ENCODE measurements at places on chromosomes 7 and 10.

GRCh38 chr7:570801-571070 lies 51.1 kb upstream of the PDGFA start:
- no peak for DNase-seq

GRCh38 chr10:110563132-110563531 lies 4.4 kb upstream of the SMC3 start:
- no peak for DNase-seq

DNA sequence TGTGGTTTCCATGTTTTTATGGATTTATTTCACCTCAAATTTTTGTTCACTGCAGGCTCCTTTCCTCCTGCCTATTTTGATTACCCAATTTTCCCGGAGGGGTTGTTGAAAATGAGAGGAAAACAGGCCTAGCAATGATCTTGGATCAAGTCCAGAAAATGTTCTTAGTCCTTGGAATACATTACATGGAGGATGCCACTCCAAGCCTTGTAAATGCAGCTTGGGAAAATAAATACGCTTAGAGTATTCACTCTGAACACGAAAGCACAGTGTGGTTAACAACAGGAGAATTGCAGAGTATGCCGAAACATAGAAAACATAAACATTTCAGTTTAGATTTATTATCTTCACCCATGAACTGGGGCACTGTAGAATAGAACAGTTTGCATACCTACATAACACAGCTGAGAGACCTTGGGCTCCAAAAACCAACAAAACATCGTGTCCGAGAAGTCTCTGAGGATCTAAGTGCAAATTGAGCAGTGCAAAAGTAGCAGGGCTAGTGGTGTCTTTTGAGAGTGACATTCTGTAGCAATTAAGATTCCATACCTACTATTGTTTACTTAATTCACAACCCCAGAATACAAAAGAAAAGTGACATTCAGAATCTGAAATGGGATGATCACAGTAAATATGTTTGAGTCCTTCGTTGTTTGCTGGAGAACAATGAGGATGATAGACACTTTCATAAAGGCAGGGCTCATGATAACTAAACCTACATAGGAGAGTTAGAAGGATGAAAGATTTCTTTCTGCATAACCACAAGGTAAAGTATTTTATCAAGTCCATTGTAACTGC lies 7.6 kb upstream of the CD36 start:
- DNase-seq = peak; percentile 65

- DNase-seq = no peak
These were observed 40.5 kb downstream of the NRBF2 start for GRCh38 chr10:63173468-63174232.

GRCh38 chr7:96205665-96206064 lies 116.2 kb downstream of the SLC25A13 start:
- no peak for DNase-seq

DNA sequence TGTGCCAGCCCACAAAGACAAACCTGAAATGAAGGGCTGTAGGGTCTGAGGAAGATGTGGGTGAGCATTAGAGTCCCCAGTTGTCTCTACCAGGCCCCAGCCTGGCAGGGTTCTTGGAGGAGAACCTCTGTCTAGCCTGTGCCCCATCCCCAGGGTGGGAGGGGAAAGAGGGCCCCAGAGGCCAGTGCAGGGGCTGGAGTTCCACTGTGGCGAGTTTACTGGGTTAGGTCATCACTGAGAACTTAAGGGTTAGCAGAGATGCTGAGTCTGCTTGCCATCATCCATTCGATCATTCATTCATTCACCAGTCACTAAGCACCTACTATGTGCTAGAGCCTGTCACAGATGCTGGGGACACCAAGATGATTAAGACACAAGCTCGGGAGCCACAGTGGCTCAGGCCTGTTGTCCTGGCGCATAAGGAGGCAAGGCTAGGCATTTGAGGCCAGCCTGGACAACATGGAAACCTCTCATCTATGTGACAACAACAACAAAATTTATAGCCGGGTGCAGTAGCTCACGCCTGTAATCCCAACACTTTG lies 2.6 kb downstream of the ANKRD2 start:
- DNase-seq = no peak

- DNase-seq = no peak
These were observed 101.2 kb upstream of the PALS2 start for GRCh38 chr7:24472093-24472492.

DNA sequence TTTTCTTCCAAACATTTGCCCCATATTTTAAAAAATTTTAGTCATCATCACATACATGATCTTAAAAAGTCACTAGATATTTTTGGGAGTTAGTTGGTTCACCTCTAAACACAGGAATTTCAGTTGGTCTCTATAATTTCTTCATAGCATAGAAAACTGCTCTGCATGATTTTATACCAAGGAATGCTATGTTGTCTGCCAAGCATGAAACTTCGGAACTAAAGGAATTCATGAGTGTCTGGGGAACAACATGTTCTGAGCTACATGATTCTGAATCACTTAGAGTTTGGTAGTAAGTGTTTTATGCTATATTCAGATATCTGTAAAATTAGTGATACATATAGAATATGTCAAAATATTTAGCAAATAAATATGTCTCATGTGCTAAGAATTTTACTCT lies 957.8 kb downstream of the GATA3 start:
- DNase-seq = peak; percentile 5

DNA sequence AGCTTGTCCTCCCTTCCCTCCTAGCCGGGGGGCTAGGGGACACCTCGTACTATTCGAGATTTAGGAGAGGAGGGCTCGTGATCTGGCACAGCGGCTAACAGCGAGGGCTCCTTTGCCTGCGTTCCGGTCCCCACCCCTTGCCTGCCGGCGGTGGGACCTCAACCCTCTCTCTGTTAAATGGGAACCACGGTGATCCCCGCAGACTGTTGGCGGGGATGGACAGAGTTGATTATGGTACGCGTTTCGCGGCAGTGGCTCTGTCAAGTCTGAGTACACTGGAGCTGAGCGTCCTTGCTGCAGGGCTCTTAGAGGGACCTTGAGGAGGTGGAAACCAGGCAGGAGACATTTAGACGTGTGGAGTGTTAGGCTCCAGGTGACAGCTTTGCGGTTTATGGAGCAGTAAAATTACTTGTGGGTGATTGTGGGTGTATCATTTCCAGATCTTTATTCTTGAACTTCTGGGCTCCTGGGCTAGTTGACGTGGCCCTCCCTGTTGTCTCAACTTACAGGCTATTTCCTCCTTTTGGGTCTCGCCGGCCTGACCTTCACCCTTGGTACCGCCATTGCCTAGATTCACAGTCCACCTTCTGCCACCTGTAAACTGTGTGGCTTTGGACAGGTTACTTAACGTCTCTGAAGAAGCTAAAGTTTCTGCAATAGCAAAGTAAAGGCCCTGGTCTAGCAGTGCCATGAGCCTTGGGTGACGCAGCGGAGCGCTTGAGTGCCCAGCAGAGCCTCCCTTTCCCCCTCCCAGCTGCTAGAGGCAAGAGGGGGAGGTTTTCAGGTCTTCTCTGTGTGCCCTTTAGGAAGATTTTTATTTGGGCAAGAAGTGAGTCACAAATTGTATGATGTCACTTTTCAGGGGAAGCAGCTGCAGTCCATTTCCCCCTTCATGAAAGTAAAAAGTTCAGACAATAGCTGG lies 739 bp downstream of the CASP7 start:
- peak; percentile 33 for DNase-seq

DNA sequence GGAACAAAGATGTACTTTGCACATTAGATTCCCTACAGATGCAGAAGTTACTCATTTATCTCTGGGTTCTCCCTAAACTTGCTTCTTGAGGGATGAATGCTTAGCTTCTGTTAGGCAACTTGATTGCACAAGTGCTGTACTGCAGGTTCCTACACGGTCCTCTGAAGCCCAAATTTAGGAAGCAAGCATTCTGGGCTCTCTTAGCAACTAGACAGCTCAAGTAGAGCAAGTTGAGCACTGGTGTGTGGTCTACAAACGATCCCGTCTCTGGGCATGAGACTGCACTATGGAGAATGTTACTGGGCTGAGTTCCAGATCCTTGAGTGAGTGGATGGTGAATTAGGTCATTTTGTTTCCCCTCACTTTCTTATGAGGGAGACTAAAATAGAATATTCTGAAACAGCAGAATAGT lies 14.3 kb downstream of the SEMA3D start:
- DNase-seq = peak; percentile 95

- peak; percentile 25 for DNase-seq
These were observed 221.5 kb upstream of the GHITM start for GRCh38 chr10:83917537-83918506.

DNA sequence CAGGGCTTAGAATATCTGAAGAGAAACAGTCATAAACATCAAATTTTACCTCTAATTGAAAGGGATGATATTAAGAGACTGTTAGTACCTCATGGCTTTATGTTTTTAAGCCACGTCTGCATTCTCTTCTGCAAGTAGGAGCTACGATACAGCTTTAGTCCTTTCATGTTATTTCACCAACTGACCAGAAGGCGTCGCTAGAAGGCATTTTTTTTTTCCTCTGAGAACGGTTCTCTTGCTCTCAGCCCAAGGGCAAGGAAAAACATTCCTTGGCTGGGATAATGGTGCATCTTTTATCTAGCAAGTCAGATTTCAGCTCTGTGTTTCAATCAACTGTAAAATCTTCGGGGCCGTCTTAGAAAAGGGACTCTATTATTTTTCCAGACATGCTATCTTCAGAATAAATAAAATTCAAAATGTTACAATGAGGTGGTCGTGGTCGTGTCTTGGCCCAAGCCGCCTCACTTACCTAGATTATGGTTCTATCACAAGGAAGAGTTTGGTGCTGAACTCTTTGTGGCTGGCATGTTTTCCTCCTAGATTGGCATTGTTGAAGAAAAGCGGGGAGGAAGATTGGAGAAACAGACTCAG lies 41.6 kb upstream of the LYZL2 start:
- DNase-seq = peak; percentile 88

DNA sequence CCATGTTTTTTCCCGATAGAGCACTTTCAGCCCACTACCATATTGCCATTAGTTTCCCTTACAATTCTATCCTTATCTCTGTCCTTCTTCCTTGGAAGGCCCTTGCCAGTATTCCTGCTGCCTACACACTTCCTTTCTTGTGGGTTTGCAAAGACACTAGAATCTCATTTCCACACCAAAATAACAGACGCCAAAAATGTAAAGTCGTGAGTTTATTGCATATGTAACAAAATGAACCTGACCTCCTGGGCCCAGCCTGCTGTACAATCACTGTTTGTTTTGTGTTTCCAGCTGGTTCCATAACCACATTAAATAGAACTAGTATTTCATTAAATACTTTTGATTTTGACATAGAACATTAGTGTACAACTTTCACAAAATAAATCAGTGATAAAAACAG lies 116.7 kb downstream of the SMURF1 start:
- DNase-seq = no peak

- DNase-seq = no peak
These were observed 12.0 kb downstream of the VAX1 start for GRCh38 chr10:117126034-117126433.

- DNase-seq = no peak
These were observed 3.3 kb downstream of the PPIF start for GRCh38 chr10:79350407-79351154.

DNA sequence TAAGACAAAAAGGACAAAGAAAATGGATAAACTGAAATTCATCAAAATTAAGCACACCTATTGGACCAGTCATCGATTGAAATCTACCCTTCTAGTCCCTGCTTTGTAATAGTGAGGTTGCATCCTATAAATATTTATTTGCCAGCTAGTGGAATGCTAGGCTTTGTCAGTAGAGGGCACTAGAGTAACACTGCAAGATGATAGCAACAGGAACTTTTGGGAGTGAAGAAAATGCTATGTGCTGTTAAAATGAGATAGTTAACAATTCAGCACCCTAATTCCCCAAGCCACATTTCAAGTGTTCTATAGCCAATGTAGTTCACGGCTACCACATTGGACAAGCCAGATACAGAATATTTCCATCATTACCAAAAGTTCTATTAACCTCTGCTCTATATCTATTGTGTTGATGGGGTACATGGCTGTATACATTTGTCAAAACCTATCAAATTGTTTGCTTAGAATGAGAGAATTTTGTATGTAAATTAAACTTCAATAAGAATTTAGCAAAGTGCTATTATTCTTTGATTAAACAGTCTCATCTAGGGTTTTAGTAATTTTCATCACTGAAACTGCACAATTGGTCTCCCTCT lies 69.8 kb downstream of the LSMEM1 start:
- peak; percentile 66 for DNase-seq

DNA sequence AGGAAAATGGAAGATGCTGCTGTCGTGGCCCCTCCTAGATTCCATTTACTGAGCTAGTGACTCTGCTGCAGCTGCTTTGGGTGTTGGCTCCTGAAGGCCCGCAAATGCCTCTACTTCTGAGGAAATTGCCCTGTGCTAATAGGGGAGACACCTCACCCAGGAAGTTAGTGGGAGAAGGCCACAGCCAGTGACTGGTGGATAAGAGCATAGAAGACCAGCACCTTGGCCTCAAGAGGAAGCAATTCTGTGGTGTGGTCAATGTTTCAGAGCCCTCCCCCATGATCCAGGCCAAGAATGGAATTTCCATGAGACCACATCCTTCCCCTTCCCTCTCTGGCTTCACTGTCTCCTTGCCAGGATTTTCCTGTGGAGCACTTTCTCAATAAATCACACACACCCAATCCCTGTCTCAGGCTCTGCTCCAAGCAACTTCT lies 25.0 kb upstream of the FZD1 start:
- peak; percentile 82 for DNase-seq

- DNase-seq = peak; percentile 94
These were observed 9.8 kb downstream of the DHX32 start for GRCh38 chr10:125871338-125871737.

DNA sequence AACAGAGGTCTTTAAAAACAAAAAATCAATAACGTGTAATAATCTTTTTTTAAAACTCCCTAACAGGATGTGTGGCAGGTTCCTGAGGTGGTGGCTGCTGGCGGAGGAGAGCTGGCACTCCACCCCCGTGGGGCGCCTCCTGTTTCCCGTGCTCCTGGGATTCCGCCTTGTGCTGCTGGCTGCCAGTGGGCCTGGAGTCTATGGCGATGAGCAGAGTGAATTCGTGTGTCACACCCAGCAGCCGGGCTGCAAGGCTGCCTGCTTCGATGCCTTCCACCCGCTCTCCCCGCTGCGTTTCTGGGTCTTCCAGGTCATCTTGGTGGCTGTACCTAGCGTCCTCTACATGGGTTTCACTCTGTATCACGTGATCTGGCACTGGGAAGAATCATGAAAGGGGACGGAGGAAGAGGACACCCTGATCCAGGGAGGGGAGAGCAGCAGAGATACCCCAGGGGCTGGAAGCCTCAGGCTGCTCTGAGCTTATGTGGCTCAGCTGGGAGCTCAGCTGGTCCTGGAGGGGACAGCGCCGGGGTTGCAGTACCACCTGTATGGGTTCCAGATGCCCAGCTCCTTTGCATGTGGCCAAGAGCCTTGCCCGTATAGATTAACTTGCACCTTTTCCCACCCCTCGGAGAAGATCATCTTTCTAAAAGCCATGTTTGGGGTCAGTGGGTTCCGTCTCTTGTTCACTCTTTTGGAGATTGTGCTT lies 16.7 kb upstream of the AZGP1 start:
- no peak for DNase-seq
